ENCODE measurements at places on chromosomes 4 and X. TPM values are rescaled to one million over a fixed set of nuclear protein-coding genes. Genes with fewer than 3 reads are reported as not detected.
A peak's percentile ranks its signal among the peaks of the same experiment; 100 is the strongest.

DNA sequence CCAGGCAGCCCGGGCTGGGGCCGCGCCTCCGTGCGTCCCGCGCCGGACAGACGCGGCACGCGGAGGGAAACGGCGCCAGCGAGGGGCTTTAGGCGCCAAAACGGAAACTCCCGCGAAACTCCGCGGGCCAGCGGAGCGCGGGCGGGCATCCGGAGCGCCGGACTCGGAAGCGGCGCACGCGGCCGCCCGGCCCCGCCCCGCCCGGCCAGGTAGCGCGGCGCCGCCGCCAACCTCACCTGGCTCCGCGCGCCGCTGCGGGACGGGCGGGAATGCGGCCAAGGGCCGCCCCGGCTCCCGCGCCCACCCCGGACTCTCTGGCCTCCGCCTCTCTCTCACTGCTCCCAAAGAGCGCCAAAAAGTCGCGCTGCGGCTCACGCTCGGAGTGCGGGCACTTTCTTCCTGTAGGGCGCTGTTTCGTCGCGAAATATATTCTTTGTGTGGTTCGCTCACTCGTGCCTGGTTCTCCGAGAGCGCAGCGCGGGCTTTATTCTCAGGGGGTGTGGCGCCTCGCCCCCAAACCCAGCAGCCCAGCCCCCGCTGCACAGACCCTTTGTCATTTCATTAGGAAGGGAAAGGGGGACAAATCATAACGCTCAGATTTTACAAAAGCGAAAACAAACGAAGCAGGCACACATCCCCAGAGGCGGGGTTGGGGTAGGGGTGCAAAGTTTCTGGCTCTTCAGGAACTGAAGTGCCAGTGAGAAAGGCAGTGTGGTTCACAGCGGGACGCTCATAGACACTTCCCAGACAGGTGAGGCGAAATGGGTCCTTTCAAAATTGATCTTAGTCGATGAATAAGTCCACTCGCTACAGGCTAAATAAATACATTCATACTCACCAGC lies 961 bp upstream of the MBNL3 start:
- no peaks in the 10 kb centered on the region for H3K36me3 ChIP-seq
- H3K27ac ChIP-seq: peak overlapping the region; percentile 75
- peak overlapping the region; percentile 93 for H3K4me3 ChIP-seq
- no peak for DNase-seq

Gene MAGEC3
- total RNA-seq: not detected

DNA sequence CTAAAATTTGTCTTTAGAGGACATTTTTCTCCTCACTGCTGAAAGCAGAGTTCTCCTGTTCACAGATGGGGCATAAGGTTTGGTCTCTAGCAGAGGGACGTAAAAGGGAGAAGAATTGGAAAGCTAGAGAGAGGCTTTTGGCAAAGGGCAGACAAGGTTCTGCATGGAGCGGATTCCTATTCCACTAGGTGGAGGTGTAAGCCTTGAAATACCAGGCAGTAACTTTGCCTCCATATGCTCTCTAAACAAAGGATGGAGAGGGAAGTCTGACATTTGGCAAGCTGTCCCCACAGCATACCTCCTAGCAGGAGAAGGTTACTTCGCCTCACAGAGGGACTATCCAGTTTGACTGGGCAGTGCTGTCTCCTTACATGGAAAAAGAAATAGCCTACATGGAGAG lies 174.7 kb downstream of the DACH2 start:
- no peaks in the 10 kb centered on the region for H3K36me3 ChIP-seq
- no peak overlapping the region for H3K4me3 ChIP-seq
- H3K27ac ChIP-seq: no peak overlapping the region
- H3K4me1 ChIP-seq: no peaks in the 10 kb centered on the region
- DNase-seq: no peak
- no peaks in the 10 kb centered on the region for H3K27me3 ChIP-seq

- no peaks in the 10 kb centered on the region for H3K27me3 ChIP-seq
- no peaks in the 10 kb centered on the region for H3K36me3 ChIP-seq
- DNase-seq: no peak
- H3K4me1 ChIP-seq: no peaks in the 10 kb centered on the region
- H3K27ac ChIP-seq: no peak overlapping the region
Measured at GRCh38 chrX:20159797-20160385, 18.3 kb upstream of the EIF1AX start.

DNA sequence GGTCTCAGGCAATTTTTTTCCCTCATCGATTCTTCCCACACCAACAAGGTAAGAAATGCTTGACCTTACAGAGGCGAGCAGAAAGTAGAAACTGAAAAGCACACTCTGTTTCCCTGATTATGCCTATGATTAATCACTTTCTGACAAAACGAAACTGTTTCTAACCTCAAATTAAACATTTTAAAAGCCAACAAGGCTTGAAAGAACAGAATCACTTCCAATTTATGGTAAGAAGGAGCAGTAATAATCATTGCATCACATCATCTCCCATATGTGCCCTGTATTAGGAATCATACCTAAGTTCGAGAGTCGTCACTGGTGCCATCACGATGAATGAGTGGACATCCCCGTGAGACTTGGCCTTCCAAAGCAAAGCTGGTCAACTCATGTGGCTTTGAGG lies 12.5 kb upstream of the CXCL13 start:
- no peak overlapping the region for H3K27ac ChIP-seq
- H3K4me3 ChIP-seq: no peak overlapping the region
- no peaks in the 10 kb centered on the region for H3K27me3 ChIP-seq
- H3K36me3 ChIP-seq: no peaks in the 10 kb centered on the region

DNA sequence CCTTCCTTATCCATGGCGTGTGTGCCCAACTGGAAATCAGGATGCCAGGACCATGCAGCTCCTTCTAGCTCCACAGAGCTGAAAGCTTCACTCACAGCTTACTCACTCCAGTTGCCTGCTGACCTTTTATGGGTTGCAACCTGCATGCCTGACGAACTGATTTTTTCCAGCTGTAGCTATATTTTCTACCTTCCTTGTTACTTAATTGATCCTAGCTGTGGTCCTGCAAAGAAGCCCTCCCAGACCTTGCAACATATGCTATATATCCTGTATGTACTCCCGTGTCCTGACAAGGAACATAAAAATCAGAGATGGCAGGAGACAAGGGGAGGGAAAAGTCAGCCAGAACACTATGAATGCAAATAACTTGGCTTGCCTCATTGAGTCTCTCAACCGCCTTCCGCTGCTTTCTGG lies 135.3 kb upstream of the LDB2 start:
- H3K27me3 ChIP-seq: no peaks in the 10 kb centered on the region
- DNase-seq: no peak
- no peak overlapping the region for H3K27ac ChIP-seq
- H3K4me1 ChIP-seq: no peaks in the 10 kb centered on the region
- no peaks in the 10 kb centered on the region for H3K36me3 ChIP-seq

- H3K4me3 ChIP-seq: no peak overlapping the region
- no peaks in the 10 kb centered on the region for H3K36me3 ChIP-seq
- no peak for DNase-seq
- no peak overlapping the region for H3K27ac ChIP-seq
Measured at GRCh38 chr4:122073615-122074014, 78.5 kb upstream of the BLTP1 start.

Gene CXCL6
- not detected for total RNA-seq

Gene TECRL
- total RNA-seq: not detected

- H3K4me1 ChIP-seq: no peaks in the 10 kb centered on the region
- H3K36me3 ChIP-seq: no peaks in the 10 kb centered on the region
- no peak overlapping the region for H3K4me3 ChIP-seq
- no peak for DNase-seq
- H3K27ac ChIP-seq: no peak overlapping the region
- no peaks in the 10 kb centered on the region for H3K27me3 ChIP-seq
Measured at GRCh38 chr4:169351872-169352271, 81.1 kb upstream of the SH3RF1 start.

GRCh38 chr4:129481107-129481506 lies 385.2 kb downstream of the C4orf33 start:
- no peaks in the 10 kb centered on the region for H3K36me3 ChIP-seq
- no peak for DNase-seq
- no peak overlapping the region for H3K4me3 ChIP-seq
- H3K27ac ChIP-seq: no peak overlapping the region
- no peaks in the 10 kb centered on the region for H3K4me1 ChIP-seq

Gene PAGE2B
- not detected for total RNA-seq

GRCh38 chr4:127660284-127660885 lies 27.6 kb downstream of the INTU start:
- H3K4me1 ChIP-seq: no peaks in the 10 kb centered on the region
- H3K27me3 ChIP-seq: no peaks in the 10 kb centered on the region
- H3K27ac ChIP-seq: no peak overlapping the region
- H3K36me3 ChIP-seq: no peaks in the 10 kb centered on the region
- DNase-seq: no peak
- no peak overlapping the region for H3K4me3 ChIP-seq

GRCh38 chr4:185797596-185798338 lies 14.2 kb downstream of the SORBS2 start:
- peaks cover 5% of the 10 kb centered on the region for H3K4me1 ChIP-seq
- no peak overlapping the region for H3K27ac ChIP-seq
- no peaks in the 10 kb centered on the region for H3K36me3 ChIP-seq
- no peaks in the 10 kb centered on the region for H3K27me3 ChIP-seq
- no peak for DNase-seq
- no peak overlapping the region for H3K4me3 ChIP-seq

DNA sequence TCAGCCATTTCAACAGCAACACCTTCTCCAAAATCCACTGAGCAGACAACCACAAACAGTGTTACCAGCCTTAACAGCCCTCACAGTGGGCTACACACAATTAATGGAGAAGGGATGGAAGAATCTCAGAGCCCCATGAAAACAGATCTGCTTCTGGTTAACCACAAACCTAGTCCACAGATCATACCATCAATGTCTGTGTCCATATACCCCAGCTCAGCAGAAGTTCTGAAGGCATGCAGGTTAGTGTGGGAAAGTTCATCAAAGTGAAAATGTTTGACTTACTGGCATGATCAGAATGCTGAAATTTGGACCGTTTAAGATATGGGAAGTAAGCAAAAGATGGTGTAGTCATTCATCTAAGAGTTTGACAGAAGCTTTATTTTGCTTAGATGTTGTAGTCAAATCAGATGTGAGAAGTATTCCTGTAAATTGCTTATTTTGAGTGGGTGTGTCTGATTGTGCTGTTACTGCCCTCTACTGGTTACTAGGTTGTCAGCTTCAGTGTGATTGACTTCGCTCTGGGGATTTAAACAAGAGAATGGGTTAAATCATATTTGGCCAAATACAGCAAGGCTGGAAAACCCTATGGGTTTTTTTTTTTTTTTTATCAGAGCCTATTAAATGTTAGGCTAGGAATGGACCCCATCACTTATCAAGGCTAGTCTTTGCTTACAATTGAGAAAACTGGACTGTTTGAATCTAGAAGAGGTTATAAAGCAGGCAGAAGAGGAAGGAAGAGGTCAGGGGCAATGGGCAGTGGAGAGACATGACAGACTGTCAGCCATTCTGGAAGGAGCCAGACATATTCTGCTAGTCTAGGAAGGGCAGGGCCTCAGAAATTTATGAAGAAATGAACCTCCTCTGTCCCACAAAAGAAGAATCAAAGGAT lies 130.3 kb downstream of the DIPK2B start:
- DNase-seq: no peak
- H3K36me3 ChIP-seq: no peaks in the 10 kb centered on the region
- no peaks in the 10 kb centered on the region for H3K27me3 ChIP-seq
- H3K4me3 ChIP-seq: no peak overlapping the region
- no peak overlapping the region for H3K27ac ChIP-seq
- H3K4me1 ChIP-seq: no peaks in the 10 kb centered on the region

GRCh38 chr4:39541987-39542610 lies 14.9 kb upstream of the UGDH start:
- no peaks in the 10 kb centered on the region for H3K27me3 ChIP-seq
- no peak for DNase-seq
- peak overlapping the region; percentile 30 for H3K27ac ChIP-seq
- peaks cover 77% of the 10 kb centered on the region for H3K4me1 ChIP-seq

- H3K4me3 ChIP-seq: peak overlapping the region; percentile 85
- no peaks in the 10 kb centered on the region for H3K27me3 ChIP-seq
- H3K4me1 ChIP-seq: peaks cover 21% of the 10 kb centered on the region
Measured at GRCh38 chrX:16870862-16871815, 977 bp upstream of the RBBP7 start.

Gene GAGE2A
- total RNA-seq: not detected

Gene HTN1
- not detected for total RNA-seq

Gene SHROOM2
- total RNA-seq: 0.17 TPM

- no peaks in the 10 kb centered on the region for H3K36me3 ChIP-seq
- peak; percentile 50 for DNase-seq
- no peak overlapping the region for H3K4me3 ChIP-seq
- H3K27ac ChIP-seq: 0 out of 2 replicates have a peak overlapping the region, but pooled peaks have one; percentile 6
- H3K27me3 ChIP-seq: no peaks in the 10 kb centered on the region
- peaks cover 63% of the 10 kb centered on the region for H3K4me1 ChIP-seq
Measured at GRCh38 chrX:22122510-22122909, 90.4 kb downstream of the PHEX start.

Gene GPRASP1
- 1.1 TPM for total RNA-seq

DNA sequence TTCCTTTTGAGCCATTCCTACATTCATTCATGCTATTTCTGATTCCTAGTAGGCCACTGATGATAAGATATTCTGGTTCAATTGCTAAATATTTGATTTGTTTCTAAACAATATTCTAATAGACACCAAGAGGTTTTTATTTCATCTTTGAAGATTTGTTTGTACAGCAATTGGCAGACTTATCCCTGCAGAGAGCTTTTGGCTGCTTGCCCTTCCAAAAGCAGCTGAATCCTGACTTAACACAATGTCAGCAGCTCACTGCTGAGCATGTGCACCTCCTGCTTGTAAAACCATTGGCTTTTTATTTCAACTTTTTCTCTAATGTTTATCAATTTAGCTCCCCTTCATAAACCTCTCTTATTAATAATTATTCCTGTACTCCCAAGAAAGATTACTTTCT lies 45.3 kb downstream of the MMRN1 start:
- no peak for DNase-seq
- no peak overlapping the region for H3K27ac ChIP-seq
- no peaks in the 10 kb centered on the region for H3K36me3 ChIP-seq
- no peaks in the 10 kb centered on the region for H3K4me1 ChIP-seq
- H3K27me3 ChIP-seq: no peaks in the 10 kb centered on the region

Gene RASGEF1B
- 0.70 TPM for total RNA-seq

DNA sequence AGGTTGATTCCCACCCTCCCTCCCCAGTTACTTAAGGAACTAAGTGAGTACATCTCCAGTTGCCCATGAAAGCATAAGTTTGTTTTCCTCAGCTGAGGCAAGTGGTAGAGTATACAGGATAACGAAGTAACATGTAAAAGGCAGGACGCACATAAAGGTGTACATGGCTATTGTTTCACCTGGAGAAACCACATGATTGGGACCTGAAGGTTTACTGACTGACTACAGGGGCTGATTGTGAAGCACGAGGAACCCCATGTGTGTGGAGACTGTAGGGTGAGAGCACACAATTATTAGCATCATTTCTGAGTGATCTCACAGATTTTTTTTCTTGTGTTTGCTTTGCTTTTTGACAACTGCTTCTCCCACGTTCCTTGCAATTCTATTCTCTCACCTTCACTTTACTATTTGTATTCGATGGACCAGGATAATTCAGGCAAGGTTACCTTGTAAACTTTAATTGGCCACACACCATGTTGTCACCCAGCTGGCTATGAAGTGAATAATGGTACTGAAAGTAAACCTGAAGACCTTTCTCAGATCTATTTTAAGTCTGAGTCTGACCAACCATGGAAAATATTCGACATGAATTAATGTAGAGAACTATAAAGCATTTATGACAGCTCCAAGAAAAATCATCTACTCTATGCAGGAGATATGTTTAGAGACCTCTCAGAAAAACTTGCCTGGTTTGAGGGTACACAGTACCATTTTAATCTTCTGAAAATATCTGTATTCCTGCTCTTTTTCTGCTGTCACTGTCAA lies 102.5 kb upstream of the MYOZ2 start:
- H3K4me1 ChIP-seq: no peaks in the 10 kb centered on the region
- H3K27ac ChIP-seq: no peak overlapping the region
- H3K27me3 ChIP-seq: no peaks in the 10 kb centered on the region
- H3K4me3 ChIP-seq: no peak overlapping the region
